ENCODE measurements at places on chromosomes 1 and 21. TPM values are rescaled to one million over a fixed set of nuclear protein-coding genes. Genes with fewer than 3 reads are reported as not detected.

GRCh38 chr1:156502391-156502893 is 1.9 kb upstream of the MEF2D start:
- no peak for DNase-seq
- H3K27ac ChIP-seq, result peak overlapping the region; percentile 100
- peaks cover 7% of the 10 kb centered on the region for H3K36me3 ChIP-seq
- H3K4me3 ChIP-seq, result no peak overlapping the region
- peaks cover 60% of the 10 kb centered on the region for H3K4me1 ChIP-seq
- no peaks in the 10 kb centered on the region for H3K27me3 ChIP-seq

- no peak overlapping the region for H3K4me3 ChIP-seq
- no peaks in the 10 kb centered on the region for H3K27me3 ChIP-seq
- no peak for DNase-seq
- H3K4me1 ChIP-seq, result no peaks in the 10 kb centered on the region
- no peak overlapping the region for H3K27ac ChIP-seq
Observed at GRCh38 chr1:9573723-9574122, 15.0 kb upstream of the TMEM201 start.

- no peak for DNase-seq
- no peaks in the 10 kb centered on the region for H3K36me3 ChIP-seq
- H3K27ac ChIP-seq, result no peak overlapping the region
- H3K4me3 ChIP-seq, result no peak overlapping the region
- H3K27me3 ChIP-seq, result no peaks in the 10 kb centered on the region
Observed at GRCh38 chr1:14971221-14971620, 182.3 kb upstream of the TMEM51 start.

CAPN9 gene
- 0.46 TPM for polyA plus RNA-seq

All from thymus (tissue), 14 donors.